Prostate gland (tissue), 2 donors: ENCODE measurements at places on chromosomes 6 and 20. TPM values are rescaled to one million over a fixed set of nuclear protein-coding genes. Genes with fewer than 3 reads are reported as not detected.

DNA sequence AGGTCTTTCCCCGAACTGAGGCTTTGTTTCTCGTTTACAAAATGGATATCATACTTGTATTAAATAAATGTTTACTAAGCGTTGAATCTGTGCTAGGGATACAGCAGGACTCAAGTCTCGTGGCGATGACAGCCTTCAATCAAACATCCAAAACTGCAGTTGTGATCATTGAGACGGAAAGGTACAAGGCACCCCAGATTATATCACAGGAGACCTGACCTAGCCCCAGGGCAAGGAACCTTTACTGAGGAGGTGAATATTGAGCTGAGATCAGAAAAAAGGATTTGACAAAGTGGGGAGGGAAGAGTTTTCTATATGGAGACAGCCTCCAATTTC lies 476 bp downstream of the AAR2 start:
- no peak for DNase-seq

- no peak for DNase-seq
These were observed 187.1 kb downstream of the MYLK4 start for GRCh38 chr6:2563635-2564034.

DNA sequence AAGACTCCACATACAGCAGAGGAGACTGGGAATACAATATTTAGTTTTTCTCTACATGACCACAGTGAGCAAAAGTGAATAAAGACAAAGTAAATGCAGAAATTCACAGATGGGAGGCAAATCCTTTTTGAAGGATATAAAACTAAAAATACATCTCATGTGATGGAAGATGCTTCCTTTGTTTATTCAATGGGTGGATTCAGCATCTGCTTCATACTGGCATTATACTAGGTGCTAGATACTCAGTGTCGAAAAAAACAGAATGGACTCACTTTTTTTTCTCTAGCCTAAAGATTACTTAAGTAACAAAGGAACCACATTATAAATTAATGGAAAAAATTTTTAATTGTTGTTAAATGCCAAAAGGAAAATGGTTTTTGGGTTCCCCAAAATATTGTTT lies 216.2 kb downstream of the TRDN start:
- DNase-seq = no peak

DNA sequence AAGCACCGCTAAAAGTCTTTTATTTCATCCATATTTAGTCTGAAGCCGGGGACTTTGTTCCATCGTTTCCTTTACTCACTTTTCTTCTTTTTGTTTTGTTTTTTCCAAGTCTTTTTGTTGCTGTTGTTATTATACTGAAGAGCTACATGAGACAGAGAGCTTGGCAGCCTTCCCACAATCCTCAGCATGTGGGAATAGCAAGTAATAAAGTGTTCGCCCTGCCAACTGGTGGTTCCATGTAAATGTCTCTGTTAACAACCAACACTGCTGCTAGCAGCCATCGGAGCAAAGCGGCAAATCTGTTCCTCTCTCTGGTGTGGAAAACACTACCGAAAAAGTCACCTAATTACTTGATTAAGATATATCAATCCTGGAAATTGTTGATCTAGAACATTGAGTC lies 437.8 kb upstream of the ID4 start:
- DNase-seq = no peak

DNA sequence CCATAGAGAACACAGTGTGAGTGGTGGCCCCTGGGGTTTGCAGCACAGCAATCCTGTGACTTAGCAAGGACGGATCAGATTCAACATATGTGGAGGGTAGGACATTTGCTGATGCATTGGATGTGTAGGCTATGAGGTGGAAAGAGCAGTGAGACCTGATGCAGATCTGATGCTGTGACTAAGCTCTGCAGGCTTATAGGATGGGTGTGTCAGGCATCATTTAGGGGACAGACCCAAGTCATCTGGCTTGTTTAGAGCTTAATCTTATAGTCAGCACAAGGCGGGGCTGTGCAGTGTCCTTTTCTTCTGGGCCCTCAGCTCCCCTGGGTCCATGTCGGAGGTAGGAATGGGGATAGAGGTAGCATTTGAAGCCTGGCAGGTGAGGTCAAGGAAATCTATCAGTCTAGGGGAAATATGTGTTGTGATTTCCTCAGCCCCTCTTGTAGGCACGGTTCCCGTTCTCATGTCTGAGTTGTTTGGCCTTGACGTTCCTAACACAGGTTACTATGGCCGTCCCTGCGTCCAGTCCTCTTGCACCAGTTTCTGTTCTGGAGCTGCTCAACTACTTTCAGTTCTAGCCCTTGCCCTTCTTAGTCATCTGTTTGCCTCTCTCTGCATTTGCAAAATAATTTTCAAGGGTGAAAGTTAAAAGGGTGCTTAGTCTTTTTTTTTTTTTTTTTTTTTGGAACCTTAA lies 15.6 kb upstream of the MAPRE1 start:
- DNase-seq = no peak

DNA sequence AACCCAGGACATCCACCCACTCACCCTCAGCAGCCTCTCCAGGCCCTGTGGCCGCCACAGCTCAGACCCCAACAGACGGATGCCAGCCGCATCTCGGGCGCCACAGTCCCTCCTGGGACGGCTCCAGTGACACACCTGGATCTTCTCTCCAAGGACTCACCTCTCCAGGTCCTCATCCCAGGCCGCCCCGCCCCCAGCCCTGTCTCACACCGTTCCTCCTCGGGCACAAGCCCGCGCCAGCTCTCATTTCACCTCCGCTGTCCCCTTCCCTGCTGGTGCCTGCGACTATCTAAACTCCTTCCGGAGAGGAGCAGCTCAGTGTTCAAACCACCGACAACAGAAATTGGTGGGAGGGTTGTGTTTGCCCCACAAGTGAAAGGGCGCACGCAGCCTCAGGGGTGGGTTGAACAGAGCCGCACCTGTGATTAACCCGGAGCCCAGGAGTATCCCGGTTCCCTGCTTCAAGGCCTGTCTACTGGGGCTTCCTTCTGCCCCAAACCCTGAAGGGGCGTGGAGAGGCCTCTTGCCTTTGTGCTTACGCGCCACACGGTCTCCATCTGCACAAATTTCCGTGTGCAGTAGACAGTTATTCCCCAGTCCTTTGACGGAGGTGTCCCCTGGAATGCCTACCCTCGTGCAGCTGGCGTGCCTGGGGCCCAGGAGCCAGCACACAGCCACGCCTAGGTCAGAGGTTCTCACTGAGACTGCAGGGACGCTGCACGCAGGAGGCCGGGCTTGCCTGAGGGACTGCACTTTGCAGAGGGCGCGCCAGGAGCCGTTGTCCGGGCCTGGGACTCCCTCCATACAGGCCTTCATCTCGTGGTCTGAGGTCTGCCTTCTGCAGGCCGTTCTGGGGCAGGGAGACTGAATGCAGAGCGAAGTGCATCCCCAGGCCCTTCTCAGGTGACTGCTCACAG lies 232.7 kb downstream of the DLL1 start:
- DNase-seq = no peak

DNA sequence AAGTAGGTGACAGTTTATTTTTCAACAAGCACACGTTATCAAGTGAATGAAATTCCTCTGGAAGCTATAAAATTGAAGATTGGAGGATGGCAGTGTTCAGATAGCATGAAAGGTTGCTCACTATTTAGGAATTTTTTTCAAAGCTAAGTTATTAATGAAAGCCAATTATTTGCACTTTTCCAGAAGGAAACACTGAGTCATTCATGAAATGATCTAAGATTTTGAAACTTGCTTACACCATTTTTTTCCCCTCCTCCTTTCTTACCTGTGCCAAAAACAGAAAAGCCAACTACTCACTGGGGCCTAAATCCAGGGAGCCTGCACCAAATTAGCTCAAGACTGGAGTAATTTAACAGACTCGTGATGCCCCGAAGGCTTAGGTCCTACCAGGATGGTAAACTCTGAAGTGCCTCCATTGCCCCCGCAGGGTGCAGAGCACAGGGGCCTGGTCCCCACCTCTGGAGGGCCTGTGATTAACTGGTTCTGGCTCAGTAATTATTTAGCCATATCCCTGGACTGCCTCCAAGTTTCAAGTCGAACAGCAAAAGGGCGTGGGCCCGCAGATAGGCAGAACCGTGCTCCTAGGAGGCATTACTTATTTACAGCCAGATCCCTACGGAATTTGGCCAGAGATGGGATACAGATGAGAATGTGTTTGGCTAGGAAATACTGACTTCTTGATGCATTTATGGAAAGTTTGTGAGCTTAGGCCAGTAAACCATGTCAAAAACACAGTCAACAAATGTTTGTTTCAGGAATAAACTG lies 28.0 kb upstream of the ZNF217 start:
- DNase-seq = peak; percentile 40

GRCh38 chr6:137765059-137765458 lies 102.0 kb upstream of the TNFAIP3 start:
- DNase-seq = no peak

GRCh38 chr20:31979713-31980426 lies 11.9 kb downstream of the XKR7 start:
- no peak for DNase-seq

- no peak for DNase-seq
These were observed 816.5 kb upstream of the GJE1 start for GRCh38 chr6:141316236-141316635.

DNA sequence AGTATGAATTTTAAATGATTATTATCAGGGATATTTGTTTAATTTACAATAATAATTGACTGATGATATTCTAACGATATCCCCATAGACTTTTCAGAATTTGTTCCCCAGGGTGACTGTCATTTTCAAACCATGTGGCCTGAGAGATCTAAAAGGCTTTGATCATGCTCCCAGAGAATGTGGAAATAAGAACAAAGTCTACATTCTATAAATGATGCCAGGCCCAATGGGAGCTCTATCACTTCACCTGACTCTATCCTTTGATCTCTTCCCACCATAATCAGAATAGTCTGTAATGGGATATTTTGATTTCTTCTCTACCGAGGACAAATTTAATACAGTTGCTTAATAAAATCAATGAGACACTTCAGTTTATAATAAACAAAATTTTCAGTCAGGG lies 483.4 kb upstream of the IRAK1BP1 start:
- no peak for DNase-seq

GRCh38 chr6:33429750-33430052 lies 9.8 kb downstream of the SYNGAP1 start:
- no peak for DNase-seq

- no peak for DNase-seq
These were observed 89.1 kb downstream of the PREX1 start for GRCh38 chr20:48738399-48739304.

GRCh38 chr6:106747139-106747538 lies 117.8 kb downstream of the QRSL1 start:
- DNase-seq = no peak

DNA sequence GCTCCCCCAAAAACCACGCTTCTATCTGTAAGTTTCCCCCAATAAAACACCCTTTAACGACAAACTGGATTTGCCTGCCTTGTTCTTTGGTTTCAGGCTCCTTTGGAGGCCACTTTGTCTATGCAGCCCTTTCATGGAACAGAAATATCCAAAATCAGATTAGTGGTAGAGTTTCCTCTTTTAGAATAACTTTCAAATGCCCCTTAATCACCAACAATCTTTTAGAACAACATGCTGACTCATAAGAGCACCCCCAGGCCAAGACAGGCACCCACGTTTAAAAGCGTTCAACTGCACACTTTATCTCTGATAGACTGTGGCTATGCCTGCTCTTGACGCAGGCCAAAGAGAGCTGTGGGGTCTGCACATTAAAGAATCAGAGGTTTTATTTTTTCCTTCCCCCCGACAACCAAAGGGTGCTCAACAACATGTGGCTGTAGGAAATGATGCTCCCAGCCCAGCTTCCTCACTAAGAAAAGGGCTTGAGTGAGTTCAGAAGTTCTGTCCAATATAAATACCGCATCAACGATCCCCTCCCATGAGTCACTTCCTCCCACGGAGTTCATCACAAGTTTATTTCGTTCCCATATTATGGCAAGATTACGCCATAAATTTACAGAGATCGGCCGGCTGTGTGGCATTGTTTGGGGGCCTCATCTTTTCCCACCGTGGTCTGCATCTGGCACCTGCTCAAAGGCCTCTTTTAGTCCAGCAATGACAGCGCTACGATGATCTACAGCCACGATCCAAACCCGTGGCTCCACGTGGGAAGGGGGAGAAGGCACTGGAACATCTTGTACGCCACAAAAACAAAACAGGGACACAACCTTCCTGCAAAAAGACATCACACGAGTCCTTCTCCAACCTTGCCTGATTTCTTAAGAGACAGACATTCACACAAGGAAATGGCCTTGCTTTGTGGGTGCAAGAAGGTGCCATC lies 88.8 kb upstream of the NFATC2 start:
- DNase-seq = peak; percentile 71

DNA sequence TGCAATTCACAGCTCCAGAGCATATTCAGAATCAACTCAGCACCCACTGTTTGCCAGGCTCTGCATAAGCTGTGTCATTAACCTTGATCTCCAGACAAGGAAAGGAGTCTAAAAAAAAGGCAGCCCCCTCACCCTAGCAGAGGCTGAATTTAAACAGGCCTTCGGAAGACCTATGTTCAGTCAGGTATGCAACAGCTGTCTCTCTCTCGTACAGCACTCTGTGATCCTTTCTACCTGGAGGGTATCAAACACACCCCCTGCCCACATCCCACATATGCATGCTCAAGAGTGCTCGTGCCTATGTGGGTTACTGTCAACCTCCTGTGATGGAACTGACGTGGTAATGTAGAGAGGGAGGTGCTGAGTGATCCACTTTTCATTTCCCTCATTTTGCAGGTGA lies 8.5 kb downstream of the PLAGL2 start:
- DNase-seq = no peak

GRCh38 chr20:48828734-48829460 lies 1.1 kb upstream of the PREX1 start:
- no peak for DNase-seq

DNA sequence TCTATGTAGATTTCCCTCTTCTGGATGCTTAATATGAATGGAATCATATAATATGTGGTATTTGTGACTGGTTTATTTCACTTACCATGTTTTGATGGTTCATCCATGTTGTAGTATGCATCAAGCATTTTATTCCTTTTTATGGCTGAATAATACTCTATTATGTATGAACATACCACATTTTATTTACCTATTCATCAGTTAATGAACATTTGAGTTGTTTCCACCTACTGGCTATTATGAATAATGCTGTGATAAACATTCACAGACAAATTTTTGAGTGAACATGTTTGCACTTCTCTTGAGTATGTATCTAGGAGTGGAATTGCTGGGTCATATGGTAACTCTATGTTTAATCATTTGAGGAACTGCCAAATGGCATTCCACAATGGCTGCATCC lies 14.9 kb upstream of the ZNF451 start:
- DNase-seq = no peak

DNA sequence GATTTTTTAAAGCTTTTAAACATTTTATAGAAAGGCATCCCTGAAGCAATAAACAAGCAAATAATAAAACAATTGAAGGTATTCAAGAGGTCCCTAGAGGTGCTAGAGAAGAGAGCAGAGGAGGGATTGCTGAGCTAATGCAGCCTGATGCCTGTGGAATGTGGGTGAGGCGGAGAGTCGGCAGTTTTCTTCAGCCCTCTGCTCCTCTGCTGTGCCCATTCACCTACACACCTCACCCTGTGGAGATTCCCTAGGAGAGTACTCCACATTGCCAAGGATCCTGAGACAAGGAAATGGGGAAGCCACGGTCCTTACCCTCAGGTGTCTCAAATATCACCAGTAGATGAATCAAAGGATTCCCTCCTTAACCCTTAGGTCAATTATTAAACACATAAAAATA lies 199.8 kb upstream of the POU3F2 start:
- no peak for DNase-seq

The TCP11 gene
- 0.87 TPM for total RNA-seq

The OVOL2 gene
- total RNA-seq = 25.6 TPM

The COL21A1 gene
- total RNA-seq = 4.8 TPM

The TSPO2 gene
- not detected for total RNA-seq

The ZSWIM1 gene
- total RNA-seq = 13.8 TPM
